ENCODE measurements at places on chromosomes 12 and 14. TPM values are rescaled to one million over a fixed set of nuclear protein-coding genes. Genes with fewer than 3 reads are reported as not detected.

The C12orf60 gene
- polyA plus RNA-seq = 3.8 TPM

The PPP4R4 gene
- 0.27 TPM for polyA plus RNA-seq

The FGF6 gene
- not detected for polyA plus RNA-seq

The FAIM2 gene
- 37.4 TPM for polyA plus RNA-seq

The TRAFD1 gene
- 13.4 TPM for polyA plus RNA-seq

The RAD51B gene
- polyA plus RNA-seq = 0.88 TPM

The ALKBH2 gene
- 12.2 TPM for polyA plus RNA-seq
